ENCODE measurements at places on chromosomes 7 and 10.

DNA sequence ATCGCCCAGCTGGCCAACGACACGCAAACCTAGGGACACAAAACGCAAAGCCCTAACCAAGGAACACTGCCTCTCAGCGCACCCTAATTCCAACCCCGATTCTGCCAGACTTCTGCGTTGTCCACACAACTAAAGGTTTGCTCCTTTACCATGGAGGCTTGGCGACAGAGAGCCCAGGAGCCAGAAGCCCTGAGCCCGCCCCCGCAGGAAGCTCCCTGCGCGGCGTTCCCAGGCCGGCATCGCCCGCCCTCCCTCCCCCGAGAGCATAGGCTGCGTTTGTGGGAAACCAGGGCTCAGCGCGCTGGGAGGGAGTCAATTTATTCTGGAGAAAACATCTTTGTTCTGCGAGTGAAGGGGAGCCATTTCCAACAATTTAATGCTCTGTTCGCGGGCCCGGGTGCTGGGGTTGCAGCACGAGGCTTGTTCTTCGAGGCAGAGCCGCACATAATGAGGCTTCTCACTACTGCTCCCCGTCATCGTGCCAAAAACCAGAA, 103.9 kb downstream of the GRID1 start:
- no peak for DNase-seq

DNA sequence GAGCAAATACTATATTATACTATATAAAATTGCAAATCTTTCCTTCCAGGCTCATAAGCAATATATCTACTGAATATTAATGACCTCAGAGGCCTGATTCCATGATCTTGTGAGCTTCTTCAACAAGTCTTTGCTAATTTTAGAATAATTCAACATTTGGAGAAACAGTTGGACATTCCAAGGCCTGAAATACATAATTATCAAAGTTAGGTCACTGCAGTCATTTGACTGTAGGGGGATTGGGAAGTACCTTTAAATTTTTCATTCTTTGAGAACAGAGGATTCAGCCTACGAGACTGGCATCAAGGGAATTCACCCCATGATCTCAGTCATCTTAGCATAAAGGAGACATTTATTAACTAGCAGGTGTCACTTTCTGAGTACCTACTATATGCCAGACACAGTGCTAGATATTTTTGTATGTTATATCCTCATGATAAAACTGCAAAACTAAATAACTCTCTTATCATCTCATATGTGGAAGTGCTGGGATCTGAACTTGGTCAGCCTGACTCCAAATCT, 85.4 kb downstream of the DOCK4 start:
- no peak for DNase-seq

- no peak for DNase-seq
These were observed 69.1 kb downstream of the SHH start for GRCh38 chr7:155743177-155743576.

- DNase-seq, result no peak
These were observed 107.4 kb downstream of the ACTR3B start for GRCh38 chr7:152866791-152867501.

DNA sequence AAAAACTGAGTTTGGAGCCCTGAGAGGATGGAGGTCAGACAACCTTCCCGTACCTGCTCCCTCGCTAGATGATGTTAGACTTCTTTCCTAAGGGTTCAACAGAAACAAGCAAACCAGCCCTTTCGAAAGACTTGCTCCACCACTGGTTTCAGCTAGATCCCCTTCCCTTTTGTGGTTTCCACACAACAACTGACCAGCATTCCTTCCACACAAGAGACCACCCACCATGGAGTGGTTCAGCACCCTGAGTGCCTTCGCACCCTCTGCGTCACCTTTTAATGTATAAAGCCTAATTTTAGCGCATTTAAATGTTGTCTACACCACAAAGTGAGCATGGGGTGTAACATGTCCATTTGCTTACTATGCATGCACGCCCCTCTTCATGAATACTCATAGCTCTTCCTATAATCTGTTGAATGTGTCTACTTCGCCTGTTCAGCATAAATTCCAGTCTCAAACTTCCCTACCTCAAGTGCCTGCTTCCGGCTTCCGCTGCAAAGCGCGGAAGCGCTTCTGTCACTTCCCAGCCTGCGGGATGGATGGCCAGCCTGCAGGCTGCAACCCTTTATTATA, 69.0 kb downstream of the TACC2 start:
- DNase-seq, result no peak

DNA sequence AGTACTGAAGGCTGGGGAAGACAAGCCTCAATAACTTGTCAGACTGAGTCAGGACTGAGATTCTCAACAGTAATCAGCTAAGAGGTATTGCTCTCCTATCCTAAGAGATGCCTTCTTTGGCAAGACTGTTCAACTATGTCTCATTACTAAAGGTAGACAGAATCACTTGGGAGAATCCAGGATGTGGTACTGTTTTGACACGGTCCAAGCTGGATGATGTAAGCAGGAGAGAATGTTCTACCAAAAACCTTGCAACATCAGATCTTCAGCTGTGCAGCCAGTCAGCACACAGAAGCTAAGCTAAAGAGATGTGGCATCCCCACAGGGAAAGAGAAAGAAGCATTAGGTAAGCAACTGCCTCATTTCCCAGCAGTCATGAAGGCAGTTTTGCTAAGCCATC, 391.4 kb downstream of the NRG3 start:
- DNase-seq, result no peak

- DNase-seq, result no peak
These were observed 61.4 kb downstream of the BICC1 start for GRCh38 chr10:58574058-58574457.

DNA sequence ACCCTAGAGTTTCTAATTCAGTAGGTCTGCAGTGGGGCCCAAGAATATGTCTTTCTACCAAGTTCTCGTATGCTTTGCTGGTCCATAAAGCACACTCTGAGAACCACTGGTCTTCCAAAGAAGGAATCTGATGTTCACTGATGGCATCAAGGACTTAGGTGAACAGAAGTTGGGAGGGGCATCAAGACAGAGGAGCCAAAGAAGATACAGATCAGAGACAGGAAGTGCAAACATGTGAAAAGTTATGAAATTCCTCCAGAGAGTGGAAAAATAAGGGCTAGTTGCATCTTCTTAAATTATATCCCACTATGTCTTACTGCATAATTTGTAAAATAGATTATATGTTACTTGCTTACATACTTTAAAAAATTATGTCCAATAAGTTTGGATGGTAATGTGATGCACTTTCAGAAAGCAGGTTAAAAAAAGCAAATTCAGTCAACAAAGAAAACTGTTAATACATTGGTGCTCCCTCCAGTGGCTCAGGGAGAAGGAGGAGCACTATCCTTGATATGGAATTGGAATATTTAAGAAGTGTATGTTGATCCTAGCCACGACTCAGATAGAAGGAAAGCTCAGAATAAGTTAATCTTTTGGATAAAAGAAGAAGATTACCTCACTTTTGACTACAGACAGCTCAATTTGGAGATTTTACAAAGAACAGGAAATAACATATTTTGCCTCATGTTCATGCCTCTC, 35.8 kb downstream of the CREB3L2 start:
- no peak for DNase-seq

DNA sequence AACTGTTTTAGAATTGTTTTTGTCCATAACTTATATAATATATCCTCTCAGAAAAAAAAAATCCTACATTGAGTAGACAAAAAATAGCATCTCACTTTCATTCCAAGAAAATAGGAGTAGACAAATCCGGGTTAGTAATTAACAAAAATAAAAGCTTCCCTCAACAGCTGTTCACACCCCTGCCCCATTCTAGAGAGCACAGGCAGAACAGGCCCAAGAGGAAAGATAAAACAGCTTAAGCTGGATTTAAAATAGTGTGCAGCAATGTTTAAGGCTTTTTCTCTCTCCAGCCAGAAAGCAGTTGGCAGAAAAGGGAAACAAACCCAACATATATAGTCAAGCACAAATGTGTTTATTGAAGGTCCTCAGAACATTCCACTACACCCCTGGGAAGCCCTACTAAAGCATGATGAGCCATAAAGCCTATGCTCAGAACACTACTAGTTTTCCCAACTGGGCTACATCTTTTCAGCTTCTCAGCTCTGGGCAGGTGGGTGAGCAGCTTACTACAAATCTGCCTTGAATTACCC, 189.9 kb downstream of the MTERF1 start:
- DNase-seq, result no peak

DNA sequence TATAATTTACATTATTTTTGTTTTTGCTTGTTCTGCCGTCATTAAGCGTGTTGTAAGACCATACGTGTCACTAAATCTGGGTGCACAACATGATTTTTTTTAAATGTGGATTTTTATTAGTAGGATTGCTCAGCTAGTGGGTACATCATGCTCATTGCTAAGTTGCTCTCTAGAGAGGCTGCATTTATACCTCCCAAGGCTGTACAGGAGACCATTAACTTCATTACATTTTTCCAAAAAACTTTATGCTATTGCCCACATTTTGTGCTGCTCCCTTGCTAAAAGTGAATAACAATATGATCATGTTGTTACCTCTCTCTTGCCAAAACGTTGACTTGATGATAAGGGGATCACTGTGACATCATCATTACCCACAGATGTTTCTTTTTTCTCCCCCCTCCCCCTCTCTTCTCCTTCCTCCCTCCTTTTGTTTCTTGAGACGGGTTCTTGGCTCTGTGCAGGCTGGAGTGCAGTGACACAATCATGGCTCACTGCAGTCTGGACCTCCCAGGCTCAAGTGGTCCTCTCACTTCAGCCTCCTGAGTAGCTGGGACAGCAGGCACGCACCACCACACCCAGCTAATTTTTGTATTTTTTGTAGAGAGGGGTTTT, 65.1 kb downstream of the BMPR1A start:
- DNase-seq, result no peak

DNA sequence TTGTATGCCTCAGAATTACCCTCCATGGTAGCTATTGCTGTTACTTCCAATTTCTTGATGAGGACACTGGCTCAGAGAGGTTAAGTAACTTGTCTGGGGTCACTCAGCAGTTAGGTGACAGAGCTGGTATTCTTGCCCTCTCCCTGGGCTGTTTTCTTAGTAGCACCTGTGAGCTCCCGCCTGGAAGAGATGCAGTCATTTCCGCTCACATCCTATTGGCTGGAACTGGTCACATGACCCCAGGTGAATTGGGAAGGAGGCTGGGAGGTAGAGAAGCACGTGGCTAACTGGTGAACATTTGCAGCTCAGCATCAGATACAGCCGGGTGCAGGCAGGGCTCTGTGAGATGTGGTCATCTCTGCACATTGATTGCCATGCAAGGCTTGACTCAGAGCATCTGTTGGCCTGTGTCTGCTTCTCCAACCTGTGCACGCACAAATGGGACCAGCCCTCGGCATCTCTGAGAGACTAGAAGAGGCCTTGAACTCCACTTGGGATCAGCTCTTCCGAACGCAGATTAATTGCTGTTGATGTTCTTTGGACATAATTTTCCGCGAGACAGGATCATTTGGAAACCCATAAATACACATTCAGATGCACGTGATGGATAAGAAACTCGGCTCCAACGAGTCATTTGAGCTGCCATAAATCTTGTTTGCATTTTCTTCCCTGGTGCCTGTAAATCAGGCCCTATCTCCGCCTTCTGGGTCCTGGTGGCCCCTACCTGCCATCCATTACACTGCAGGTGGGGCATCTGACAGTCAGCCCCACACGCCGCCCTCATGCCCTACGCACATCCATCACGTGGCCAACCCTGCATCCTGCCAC, 42.8 kb downstream of the MYL10 start:
- DNase-seq, result no peak

Measured in NAMALWA (cell line).